ENCODE measurements at places on chromosomes 6 and 20.
A peak's percentile ranks its signal among the peaks of the same experiment; 100 is the strongest.

GRCh38 chr20:62886709-62887058 lies 25.1 kb upstream of the TCFL5 start:
- DNase-seq = no peak

- DNase-seq = no peak
Measured at GRCh38 chr20:35021063-35021462, 65.4 kb downstream of the MYH7B start.

DNA sequence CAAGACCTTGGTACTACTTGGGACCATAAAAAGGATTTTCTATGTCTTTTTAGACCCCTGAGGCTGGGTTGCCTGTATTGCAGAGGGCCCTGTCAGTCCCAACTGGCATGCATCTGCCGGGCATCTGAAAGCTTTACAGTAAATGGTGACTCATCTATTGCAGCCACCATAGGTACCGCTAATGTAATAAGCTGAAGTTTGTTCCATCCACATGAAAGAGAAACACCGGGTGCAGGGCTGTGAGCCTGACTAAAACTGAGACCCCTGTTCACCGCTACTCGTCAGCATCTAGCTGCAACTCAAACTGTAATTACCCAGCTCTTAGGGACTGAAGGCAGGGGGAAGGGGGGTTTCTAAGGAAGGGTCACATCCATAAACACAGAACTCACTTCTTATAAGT lies 49.5 kb downstream of the TRERF1 start:
- DNase-seq = no peak

DNA sequence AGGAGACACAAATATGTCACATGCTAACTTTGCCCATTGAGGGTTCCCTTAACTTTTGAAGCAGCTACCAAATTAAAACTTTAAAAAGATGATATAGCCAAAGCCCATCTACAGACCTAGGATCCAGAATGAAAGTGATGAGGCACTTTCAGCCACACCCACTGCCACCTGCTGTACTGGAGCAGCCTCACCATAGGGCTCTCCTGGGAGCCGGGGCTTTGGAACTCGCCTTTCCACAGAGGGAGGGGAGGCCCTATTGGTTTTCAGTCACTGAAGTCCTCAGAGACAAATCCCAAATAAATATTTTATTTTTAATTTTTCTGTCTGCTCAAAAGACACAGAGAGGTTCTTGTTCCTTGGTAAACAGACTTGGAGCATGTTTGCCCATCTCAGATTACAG lies 238.1 kb upstream of the TAB2 start:
- DNase-seq = no peak

- peak; percentile 48 for DNase-seq
Measured at GRCh38 chr6:44049163-44049988, 77.9 kb downstream of the MRPL14 start.
